Urinary bladder (tissue), 4 donors: ENCODE measurements at places on chromosomes 5 and 9. TPM values are rescaled to one million over a fixed set of nuclear protein-coding genes. Genes with fewer than 3 reads are reported as not detected.
A peak's percentile ranks its signal among the peaks of the same experiment; 100 is the strongest.

- DNase-seq: no peak
These were observed 242.8 kb downstream of the PRR16 start for GRCh38 chr5:120706877-120707276.

DNA sequence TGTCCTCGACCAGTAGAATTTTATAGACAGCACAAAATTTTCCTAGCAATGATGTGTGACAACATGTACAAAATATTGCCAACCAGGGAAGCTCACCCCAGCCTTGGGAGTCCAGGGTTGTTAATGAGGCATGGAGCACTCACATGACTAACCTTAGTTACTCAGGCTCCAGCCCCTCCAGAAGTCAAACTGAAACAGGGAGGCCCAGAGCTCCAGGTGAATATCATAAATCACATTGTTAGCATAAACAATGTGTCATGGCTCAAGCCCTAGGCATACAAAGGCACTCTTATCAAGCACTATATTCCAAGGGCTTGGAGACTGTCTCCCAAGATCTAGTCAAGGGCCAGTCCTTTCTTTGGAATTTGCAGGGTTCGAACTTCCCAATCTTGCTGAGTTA, 44.4 kb downstream of the TNFAIP8 start:
- DNase-seq: no peak

The SPINK13 gene
- not detected for polyA plus RNA-seq

- no peak for DNase-seq
These were observed 2.5 kb upstream of the FGFR4 start for GRCh38 chr5:177084175-177084574.

GRCh38 chr5:33300209-33300742, 140.5 kb upstream of the TARS1 start:
- DNase-seq: no peak

DNA sequence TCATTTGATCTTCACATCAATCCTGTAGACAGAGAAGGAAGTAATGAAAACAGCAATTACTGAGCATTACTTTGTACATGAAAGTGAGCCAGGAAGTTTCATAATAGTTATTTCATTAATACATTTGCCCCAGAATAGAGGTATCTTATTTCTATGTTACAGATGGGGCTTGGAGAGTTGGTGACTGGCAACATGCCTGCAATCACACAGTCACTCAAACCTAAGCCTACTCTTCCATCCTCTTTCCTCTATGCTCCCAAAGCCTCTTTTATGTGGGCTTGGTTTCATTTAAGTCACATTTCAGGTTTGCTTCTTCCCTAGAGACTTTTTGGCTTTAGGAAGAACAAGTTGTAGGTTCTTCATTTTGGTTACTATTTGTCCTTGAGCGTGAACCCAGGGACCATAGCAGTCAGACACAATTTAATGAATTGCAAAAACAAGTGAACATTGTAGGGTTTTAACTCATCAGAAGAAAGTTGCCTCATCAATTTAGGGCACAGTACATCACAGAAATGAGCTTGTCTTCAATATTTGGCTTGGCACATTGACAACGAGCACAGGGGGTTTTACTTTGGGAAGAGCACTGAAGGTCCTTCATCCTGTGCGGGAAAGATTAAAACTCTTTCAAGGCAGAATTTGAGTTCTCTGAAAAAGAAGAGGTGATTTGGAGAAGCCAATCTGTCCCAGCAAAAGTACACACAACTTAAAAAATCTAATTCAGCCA, 381.1 kb downstream of the TMEM38B start:
- no peak for DNase-seq

The PCYOX1L gene
- polyA plus RNA-seq: 7.8 TPM

GRCh38 chr9:112793213-112793810, 42.8 kb downstream of the SNX30 start:
- no peak for DNase-seq

The SPATA31E1 gene
- 0.04 TPM for polyA plus RNA-seq

The C5orf58 gene
- polyA plus RNA-seq: 0.70 TPM

DNA sequence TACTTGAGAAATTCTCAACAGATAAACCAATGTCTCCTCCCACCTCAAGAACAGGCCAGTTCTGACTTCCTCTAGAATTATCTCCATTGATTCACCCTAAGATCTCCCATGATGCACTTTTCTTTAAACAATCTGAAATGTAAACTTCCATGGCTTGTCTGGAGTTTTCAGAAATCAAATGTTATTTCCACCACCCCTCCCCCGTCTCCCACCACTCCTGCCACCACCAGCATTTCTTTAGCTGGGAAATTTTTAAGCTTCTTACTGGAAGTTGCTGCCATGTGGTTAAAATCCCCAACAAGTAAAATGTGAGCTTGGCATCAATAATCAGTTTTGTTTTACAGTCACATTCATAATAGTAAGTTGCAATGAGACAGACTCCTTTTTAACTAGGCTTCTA, 32.8 kb upstream of the BASP1 start:
- no peak for DNase-seq

The IQGAP2 gene
- 4.5 TPM for polyA plus RNA-seq

The IFNA13 gene
- not detected for polyA plus RNA-seq

- DNase-seq: no peak
These were observed 66.4 kb downstream of the PSMB7 start for GRCh38 chr9:124348831-124349230.

The SUSD3 gene
- 1.9 TPM for polyA plus RNA-seq

DNA sequence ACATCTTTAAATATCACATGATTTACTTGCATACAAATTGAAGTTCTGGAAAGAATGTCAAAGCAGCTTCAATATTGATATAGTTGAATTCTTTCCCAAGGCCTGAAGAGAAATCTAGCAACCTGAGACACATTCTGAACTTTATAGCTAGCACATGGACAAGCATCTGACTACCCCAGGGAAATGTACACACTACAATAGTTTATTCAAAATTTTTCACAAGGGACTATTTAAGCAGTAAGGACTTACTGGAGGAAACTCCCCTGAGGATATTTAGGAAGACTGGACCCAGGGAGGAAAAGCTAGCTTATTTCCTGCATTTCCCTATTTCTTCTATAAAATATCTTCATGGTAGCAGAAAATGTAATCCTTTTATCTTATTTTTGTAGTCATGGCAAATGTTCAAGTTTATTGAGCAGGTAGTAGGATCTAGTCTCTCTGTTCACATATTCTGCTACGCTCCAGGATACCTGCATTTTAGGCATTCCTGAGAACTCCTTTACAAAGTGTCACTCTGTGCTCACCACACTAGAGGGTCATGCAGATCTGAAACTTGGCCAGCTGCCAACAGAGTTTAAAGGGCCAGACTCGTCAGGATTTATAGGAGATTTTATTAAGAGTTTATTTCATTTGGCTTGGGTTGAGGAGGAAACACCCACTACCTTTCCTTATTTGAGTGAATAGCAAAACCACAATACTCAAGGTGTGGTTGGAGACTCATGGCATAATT, 348.4 kb upstream of the FTMT start:
- peak; percentile 13 for DNase-seq

The TJP2 gene
- polyA plus RNA-seq: 56.3 TPM

GRCh38 chr9:136110082-136111061, 8.3 kb downstream of the TMEM250 start:
- DNase-seq: no peak

DNA sequence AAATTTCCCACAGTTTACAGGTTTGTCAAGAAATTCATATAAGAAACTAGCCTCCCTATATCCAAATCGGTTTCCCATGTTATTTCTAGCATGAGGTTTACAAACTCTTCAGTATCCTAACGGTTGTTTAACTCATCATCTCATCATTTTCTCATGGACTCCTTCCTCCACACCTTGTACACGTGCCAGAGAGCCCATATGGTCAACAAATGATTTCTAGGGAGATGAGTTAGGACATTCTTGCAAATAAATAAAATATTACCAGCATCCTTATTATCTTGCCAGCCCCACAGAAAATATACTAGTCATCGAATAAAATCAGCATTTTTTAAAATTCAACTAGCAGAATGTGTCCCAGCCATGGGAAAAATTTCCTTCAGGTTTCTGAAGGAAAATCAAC, 285.2 kb downstream of the EBF1 start:
- no peak for DNase-seq

The NR4A3 gene
- polyA plus RNA-seq: 4.8 TPM

DNA sequence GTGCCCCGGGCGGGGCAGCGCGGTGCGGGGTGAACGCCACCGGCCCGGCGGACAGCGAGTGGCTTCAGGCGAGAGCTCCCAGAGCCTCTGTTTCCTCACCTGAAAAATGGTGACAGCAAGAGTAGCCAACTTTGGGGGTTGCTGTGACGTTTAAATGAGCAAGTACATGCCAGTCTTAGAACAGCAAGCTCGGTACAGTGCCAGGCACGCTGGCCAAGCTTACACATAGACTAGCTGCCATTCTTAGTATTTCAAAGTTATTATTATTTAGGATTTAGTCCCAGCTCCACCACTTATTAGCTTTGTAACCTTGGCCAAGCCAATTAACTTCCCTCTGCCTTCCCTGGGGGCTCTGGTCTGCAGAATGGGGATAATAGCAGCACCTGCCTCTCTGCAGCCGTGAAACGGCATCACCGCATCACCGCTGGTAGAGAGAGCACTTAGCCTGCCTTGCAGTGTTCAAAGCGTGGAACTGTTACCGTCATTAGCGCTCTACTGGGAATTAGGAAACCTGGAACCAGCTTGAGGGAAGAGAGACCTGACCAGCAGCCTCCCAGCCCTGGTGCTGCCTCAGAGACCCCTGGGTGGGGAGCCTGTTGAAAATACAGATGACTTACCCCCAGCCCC, at the start of gene C9orf50:
TSS of gene C9orf50 (minus strand) at position 433 of the 627 bp plus-strand sequence. CDS start 527 bp downstream, outside the sequence.
- DNase-seq: no peak

The RGS7BP gene
- polyA plus RNA-seq: 2.3 TPM

- no peak for DNase-seq
These were observed 158.9 kb downstream of the PCSK5 start for GRCh38 chr9:76049341-76049740.

The ENHO gene
- 1.8 TPM for polyA plus RNA-seq

- no peak for DNase-seq
These were observed 55.9 kb downstream of the SECISBP2 start for GRCh38 chr9:89374176-89374575.

DNA sequence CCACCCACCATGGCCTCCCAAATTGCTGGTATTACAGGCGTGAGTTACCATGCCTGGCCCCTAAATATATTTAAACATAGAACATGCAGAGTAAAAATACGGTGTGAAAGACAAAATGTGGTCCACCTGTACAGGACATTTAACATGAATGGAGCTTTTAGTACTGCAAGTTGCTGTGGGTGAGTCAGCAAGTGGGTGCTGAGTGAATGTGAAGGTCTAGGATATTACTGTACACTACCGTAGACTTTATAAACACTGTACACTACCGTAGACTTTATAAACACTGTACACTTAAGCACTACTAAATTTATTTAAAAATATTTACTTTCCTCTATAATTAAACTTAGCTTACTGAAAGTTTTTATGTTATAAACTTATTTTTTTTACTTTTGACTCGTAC, 317.8 kb downstream of the PRDM9 start:
- no peak for DNase-seq

DNA sequence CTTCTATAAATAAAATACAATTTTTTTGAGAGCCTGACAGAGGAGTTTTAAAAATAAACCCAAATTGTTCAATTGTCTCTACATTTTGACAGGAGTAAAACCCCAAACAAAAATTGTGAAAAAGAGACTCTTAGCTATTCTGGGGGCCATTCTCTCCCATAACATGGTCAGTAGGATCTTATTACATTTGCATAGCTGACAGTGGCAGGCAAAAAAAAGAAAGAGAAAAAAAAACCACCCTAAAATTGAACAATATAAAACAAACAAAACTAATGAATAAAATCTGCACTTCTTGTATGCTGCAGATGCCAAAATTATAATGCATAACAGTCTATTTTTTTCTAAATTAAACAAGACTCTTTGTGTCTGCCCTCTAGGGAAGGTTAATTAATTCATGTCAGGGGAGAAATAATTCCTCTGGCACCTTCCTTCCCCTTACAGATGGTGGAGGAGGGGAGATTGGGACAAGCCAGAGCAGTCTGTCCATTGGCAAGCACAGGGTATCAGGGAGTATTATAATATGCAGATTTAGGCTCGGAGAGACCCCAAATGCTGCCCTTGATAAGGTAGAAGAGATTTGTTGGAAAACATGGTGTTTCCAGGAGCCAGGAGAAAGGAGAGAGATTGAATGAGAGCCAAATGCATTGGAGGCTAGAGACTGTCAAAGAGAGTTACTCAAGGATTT, 79.7 kb upstream of the CDH6 start:
- DNase-seq: no peak

The HSPA5 gene
- polyA plus RNA-seq: 132 TPM

DNA sequence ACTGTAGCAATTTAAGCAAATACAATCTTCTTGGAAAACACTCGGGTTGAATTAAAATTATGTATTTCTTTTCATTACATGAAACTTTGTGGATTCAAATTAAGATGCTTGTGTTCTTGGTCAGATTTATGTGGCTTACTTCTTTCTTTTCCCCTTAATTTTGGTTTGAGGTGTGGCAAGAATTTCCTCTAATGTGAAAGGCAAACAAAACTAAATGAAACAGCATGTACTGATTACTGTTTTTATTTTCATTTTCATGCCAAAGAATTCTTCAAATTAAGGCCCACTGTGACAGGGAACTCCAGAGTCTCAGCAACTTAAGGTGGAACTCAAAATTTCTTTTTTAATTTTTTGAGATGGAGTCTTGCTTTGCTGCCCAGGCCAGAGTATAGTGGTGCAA, at the start of gene OMD:
TSS of gene OMD (minus strand) at position 132 of the 400 bp plus-strand sequence. CDS start 6,913 bp downstream, outside the sequence.
- DNase-seq: no peak

DNA sequence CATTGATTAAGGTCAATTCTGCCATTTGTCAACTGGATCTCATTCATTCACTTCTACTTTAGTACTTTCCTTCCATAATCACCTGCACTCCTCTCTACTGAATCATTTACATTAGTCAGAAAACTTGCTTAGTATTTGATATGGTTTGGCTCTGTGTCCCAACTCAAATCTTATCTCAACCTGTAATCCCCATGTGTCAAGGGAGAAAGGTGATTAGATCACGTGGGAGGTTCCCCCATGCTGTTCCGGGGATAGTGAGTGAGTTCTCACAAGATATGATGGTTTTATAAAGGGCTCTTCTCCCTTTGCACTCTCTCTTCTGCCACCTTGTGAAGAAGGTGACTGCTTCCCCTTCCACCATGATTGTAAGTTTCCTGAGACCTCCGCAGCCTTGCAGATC, 23.7 kb upstream of the UGCG start:
- DNase-seq: no peak

GRCh38 chr9:109972026-109972882, 192.3 kb downstream of the PALM2AKAP2 start:
- DNase-seq: no peak

DNA sequence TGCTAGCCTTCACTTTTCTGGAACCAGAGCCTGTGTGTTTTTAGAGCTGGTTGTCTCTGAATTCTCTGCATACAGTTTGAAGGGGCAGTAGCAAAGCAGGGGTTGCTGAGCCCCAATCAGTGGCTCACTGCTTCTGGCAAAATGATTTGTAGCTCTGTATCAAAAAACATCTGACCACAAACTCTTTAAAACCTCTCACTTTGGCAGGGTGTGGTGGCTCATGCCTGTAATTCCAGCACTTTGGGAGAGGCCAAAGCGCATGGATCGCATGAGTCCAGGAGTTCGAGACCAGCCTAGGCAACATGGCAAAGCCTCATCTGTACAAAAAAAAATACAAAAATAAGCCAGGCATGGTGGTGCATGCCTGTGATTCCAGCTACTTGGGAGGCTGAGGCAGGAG, 28.3 kb upstream of the APC start:
- DNase-seq: no peak
